ENCODE measurements at places on chromosomes 3 and 15.

DNA sequence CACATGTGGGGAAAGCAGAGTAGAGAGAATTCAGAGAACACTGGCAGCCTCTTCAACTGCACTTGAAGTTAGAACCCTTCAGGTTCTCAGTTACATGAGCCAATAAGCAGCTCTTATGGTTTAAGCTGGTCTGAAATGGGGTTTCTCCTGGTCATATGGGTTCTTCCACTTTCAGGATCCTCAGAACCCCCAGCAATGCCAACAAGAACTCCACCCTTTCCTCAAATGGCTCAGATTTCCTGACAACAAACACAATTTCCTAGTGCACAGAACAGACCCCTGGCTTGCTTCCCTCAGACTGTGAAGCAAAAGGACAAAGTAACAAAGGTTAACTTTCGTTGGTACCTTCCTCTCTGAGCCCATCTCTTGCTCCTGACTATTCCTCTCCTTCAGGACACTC, 23.9 kb upstream of the FRMD4B start:
- no peak for DNase-seq

DNA sequence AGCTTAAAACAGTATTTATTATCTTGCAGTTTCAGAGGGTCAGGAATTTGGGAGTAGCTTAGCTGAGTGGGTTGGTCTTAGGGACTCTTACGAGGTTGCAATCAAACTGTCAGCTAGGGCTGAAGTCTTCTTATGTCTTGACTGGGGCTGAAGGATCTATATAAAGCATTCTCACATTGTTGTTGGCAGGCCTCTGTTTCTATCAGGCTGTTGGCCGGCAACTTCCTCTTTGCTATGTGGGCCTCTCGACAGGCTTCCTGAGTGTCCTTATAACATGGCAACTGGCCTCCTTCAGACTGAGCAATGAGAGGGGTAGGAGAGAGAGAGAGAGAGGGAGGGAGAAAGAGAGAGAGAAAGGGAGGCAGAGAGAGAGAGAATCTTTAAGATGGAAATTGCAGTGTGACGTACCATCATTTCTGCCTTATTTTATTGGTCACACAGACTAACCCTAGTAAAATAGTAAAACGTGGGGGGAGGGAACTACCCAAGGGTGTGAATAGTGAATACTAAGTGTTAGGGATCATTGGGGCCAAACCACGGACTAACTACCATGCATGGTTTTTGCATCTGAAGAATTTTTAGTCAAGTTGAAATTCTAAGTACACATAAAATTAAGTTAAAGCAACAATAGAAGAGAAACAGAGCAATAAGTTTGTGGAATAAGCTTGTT, 16.1 kb downstream of the FGF7 start:
- DNase-seq = no peak

GRCh38 chr15:48602358-48603122, 43.0 kb downstream of the FBN1 start:
- DNase-seq = no peak

DNA sequence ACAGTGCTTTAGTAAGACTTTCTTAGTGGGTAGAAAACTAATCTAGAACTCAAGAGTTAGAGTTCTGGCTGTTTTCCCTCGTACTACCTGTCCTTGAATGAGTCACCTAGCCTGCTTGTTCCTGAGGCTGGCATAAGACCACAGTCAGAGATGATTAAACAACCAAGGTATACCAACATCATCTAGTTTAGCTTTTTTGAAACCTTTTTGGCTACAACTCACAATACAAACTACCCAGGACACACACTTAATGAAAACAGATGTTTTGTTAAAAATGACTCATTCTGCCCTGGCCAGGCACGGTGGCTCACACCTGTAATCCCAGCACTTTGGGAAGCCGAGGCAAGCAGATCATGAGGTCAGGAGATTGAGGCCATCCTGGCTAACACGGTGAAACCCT, 4.6 kb downstream of the MCCC1 start:
- no peak for DNase-seq

DNA sequence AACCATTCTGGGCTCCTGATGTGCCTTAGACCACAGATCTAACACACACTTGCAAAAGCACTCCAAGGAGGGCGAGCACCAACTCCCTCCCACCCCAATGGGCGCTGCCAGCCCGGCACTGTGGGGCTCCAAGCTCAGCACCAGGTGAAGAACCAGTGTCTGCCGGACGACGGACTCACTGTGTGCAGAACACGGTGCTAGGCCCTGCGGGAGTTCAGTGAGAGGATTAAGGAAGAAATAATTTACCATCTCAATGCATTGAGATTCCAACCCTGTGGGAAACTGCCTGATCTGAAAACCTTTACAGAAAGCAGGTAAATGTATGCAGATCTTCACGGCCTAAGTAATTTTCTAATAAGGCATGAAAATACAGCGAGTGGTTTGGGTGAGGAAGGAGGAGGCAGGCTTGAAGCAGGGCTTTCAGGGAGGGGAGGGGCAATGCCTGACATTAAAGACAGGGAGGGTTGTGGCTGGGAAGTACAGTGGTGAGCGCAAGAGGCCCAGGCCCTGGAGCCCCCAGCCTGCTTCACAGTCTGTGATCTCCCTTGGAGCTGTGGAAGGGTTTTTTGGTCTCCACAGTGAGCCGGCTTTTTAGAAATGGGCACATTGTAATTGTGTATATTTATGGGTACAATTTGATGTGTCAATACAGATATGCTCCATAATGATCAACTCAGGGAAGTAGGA, 35.6 kb upstream of the CHRNB4 start:
- DNase-seq = no peak

- DNase-seq = no peak
These were observed 108.8 kb downstream of the FBN1 start for GRCh38 chr15:48536681-48537091.

Data from erythroblast (primary cell).